Stimulated activated naive CD8-positive, alpha-beta T cell treated with anti-CD3 and anti-CD28 coated beads, Interleukin-15, Interleukin-2, amounts not matched to agents 100 U/mL and 50 U/mL, for 24 hours (primary cell): ENCODE measurements at places on chromosomes 12 and 14.

DNA sequence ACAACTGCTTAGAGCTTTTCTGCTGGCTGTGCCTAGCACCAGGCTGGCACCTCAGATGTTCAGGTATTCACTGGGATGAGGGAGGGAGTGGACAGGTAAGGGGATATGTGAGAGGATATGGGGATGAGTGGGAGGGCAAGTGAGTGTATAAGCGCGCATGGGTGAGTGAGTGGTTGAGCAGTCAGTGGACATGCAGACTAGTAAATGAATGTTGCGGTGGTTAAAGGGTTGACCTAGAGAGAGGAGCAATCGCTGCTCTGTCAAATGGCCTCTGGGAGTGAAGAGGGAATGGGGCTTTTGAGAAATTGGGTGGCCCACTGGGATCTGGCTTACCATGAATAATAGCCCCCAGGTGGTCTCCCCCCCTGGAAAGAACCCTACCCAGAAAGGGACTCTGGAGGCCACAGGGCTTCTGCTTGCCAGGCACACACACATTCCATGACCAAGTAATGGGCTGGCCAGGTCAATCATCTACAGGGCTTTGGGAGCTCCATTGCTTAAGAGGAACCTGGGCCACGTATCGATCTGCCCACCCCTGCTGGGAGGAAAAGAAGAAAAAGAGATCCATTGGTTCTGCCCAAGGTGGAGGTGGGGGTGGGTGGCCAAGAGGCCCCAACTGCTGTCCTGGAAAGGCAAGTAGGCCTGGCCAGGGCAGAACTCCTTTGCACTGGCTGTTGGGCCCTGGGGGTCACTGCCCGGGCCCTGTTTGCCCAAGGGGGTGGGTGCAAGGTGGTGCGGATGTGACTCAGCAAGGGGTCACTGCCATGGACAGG, 30.8 kb upstream of the ZFP36L1 start:
- DNase-seq, result no peak

GRCh38 chr14:22656226-22656625, 12.1 kb upstream of the OR6J1 start:
- DNase-seq, result no peak

DNA sequence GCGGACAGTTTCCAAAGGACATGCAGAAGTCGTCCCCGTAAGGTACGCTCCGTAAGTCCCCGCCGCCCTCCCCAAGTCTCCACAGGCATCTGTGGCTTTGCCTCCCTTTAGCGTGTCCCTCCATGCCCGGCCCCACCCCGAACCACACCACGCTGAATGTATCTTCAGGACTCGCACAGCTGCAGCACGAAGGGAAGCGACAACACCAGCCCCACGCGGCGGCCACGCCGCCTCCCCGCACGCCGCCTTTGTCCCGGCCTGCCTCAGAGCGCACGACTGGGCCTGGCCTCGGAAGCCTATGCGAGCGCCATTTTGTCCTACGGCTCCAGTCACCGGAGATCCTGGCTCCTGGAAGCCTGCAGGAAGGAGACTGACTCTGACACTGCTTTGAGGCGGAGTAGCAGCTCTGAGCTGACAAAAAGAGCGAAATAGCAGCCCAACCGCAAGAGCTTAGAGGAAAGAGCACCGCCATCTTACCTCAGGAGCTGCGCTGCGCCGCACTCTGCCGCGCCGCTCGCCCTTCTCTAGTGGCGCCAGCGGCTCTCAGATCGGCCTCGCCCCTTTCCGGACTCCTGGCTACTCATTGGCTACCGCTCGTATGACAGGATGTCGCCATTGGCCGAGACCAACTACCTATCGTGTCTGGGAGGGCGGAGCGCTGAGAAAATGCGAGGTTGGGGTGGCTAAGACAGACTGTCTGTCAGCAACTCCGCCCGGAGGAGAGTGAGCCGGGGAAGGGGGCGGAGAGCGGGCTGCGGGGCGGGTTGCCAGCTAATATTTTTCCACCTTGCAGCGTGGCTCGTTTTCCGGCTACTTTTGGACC, at the start of gene KANSL2:
KANSL2 (minus strand) TSS at position 529 of the 823 bp plus-strand sequence. CDS start 606 bp downstream, outside the sequence.
- DNase-seq, result peak; percentile 97

- no peak for DNase-seq
Observed at GRCh38 chr12:103855896-103856657, 15.0 kb upstream of the NT5DC3 start.

GRCh38 chr12:128977441-128977840, 124.2 kb downstream of the GLT1D1 start:
- no peak for DNase-seq

DNA sequence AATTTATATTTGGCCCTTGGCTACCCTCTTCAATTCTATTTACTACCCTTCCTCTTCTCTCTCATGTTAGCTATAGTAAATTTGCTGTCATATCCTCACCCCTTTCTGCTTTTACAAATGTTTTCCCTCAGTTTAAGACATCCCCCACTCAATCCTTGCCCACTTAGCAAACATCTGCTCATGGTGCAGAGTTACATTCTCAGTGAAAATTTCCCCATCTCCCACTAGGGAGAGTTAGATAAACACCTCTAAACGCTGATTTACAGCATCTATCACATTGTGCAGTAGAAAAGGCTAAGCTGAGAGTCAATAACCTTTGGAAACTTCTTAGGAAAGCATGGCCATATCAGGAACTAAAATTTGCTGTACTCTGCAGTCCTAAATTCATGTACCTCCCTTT, 69.0 kb downstream of the DENND5B start:
- DNase-seq, result no peak
